ENCODE measurements at places on chromosomes 4 and X. TPM values are rescaled to one million over a fixed set of nuclear protein-coding genes. Genes with fewer than 3 reads are reported as not detected.

The FGF5 gene
- 24.7 TPM for total RNA-seq

The TSR2 gene
- 11.4 TPM for total RNA-seq

The SMAD1 gene
- total RNA-seq = 47.6 TPM

The ASB5 gene
- 1.2 TPM for total RNA-seq

The SASH3 gene
- not detected for total RNA-seq

The MAGEC1 gene
- total RNA-seq = not detected

The PDZD4 gene
- total RNA-seq = 0.33 TPM

The IL13RA2 gene
- total RNA-seq = 44.8 TPM

The SLC49A3 gene
- 15.5 TPM for total RNA-seq

The SMIM20 gene
- 36.4 TPM for total RNA-seq

Measured in smooth muscle cell of trachea (primary cell).